ENCODE measurements at places on chromosomes 1 and 21.

GRCh38 chr21:21366277-21366676 is 368.1 kb downstream of the NCAM2 start:
- no peak for DNase-seq

- DNase-seq = no peak
Observed at GRCh38 chr1:154344977-154345837, 19.9 kb downstream of the ATP8B2 start.

GRCh38 chr1:45612941-45613579 is 10.8 kb downstream of the CCDC17 start:
- no peak for DNase-seq

DNA sequence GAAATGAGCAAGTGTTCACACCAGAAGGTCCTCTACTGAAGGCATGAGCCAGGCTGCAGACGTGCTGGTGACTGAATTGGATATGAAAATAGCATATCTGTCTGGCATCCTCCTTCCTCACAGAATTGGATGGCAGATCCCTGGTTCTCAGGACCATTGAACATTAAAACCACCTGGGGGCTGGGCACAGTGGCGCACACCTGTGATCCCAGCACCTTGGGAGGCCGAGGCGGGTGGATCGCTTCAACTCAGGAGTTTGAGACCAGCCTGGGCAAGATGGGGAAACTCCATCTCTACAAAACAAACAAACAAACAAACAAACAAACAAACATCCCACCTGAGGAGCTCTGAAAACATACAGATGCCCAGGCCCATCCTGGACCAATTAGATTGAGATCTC is 23.4 kb downstream of the TEX35 start:
- DNase-seq = no peak

DNA sequence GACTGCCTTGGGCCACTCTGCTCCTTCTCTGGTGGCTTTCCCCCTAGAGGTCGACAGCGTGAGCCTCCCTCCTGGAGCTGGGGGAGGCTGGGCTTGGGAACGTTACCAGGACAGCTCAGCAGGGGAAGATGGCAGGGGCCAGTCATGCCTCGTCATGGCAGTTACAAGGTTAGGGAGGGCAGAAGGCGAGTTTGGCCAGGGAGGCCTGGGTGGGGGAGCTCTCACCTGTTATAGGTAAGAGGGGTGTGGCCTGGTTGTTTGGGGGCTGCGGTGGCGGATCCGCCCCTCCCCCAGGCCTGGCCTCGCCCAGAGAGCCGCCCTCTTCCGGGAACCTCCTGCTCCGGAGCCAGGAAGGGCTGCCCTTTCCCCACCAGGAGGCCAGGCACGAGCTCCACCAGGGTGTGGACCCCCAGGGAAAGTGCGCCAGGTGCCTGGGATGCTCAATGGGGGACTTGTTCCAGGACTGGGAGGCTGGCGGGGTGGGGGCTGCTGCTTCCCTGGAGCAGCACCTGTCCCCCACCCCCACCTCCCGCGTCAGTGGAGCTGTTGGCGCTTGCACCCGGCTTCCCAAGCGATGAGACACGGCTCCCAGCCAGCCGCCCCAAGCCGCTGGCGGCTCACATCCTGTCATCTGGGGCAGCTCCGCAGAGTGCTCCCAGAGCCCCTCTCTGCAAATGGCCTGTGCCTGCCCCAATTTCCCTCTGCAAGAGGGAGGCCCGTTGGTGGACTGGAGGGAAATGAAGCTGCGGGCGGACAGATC is 23.6 kb upstream of the PKP1 start:
- DNase-seq = no peak

DNA sequence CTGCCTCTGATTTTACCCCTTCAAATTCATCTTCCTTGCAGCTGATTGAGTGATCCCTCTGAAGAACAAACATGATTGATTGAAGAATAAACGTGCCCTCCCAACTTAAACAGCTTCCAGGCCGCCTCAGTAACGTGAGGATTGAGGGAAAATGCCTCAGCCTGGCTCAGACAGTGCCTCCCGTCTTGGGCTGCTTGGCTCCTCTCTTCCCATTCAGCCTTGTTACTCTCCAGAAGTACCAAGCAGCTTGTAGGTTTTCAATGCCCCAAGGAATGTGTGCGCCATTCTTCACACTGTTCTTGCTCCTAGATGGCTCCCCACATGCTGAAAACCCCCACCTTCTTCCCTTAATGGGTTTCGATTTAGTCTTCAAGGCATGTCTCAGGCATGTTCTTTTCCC is 51.8 kb downstream of the ST6GALNAC5 start:
- DNase-seq = no peak

DNA sequence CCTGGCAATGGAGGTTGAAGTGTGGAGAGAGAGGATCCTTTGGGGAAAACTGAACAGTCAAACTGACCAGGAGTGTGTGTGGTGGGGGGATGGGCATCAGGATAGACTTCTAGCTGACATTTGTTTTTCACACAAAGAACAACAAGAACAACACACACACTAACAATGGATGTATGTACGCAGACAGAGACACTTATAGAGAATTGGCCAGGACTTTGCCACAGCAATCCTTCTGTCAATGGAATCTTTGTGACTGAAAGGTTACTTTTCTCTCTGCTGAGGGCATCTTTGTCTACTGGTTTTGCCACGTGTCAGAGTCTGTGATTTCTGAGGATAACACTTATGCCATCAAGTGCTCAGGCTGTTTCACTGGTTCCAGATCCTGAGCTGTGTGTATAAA is 12.4 kb upstream of the FCGR2A start:
- DNase-seq = no peak

GRCh38 chr1:227447531-227447990 is 115.8 kb upstream of the ZNF678 start:
- DNase-seq = no peak

DNA sequence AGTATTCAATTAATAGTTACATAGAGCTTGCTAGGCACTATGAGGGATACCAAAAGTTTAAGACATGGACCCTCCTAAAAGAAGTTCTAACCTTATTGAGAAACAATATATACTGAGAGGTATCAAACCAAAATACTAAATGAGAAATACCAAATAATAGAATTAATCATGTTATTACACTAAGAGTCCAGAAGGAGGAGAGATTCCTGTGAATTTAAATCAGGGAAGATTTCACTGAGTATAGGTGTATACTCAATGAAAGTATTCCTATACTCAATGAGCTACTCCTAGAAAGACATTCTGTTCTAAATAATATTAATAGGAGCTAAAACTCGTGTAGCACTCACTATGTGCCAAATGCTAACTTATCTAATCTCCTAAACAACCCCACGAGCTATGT is 9.4 kb downstream of the CR1L start:
- no peak for DNase-seq

- DNase-seq = no peak
Observed at GRCh38 chr1:31797216-31797615, 18.6 kb downstream of the SPOCD1 start.

GRCh38 chr21:42616446-42616845 is 37.0 kb upstream of the PDE9A start:
- no peak for DNase-seq

DNA sequence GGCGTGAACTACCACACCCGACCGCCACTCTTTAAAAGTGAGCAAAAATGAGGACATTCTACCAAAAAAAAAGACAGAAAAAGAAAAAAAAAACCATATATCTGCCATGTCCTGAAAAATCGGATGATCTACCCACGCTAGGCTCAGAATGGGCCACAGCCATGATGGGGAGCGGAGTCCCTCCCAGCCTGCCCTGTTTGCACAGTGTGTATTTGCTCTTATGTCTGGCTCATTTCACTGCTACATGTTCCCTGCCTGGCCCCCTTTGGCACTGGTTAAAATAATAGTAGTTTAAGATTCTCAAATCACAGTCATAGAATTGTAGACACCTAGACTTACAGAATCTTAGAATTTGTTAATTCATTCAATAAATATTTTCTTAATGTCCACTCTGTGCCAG is 121.9 kb downstream of the PTPRU start:
- DNase-seq = no peak

DNA sequence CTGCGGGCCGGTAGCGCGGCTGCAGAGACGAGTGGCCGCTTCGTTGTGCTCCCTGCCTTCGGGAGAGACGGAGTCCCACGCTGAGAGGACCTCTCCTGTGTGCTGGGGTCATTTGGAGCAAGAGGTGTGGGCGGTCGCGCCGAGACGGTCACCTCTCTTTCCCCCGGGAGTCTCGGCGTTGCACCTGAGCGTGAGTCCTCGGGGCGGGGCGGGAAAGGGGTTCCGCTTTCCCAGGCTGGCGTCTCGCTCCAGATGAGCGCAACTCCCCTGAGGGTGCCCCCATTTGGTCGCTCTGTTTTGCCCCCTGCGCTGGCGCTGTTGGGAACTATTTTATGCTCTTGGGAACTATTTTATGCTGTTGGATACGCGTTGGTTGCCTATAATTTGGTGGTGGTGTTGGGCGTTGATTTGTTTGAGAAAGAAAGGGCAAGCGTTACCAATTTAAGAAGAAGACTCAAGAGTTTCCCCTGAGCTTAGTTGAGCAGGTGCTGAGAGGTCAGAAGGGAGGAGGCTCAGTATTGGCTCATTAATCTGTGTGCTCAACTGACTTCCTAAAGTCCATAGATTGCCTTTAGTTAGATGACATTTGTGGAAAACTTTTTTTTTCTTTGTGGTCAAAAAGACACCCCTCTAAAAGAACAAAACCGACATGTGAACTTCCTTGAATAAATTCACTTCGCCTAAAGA is 683 bp downstream of the LRRC8B start:
- DNase-seq = no peak

GRCh38 chr1:224481601-224482000 is 47.0 kb upstream of the WDR26 start:
- DNase-seq = no peak

DNA sequence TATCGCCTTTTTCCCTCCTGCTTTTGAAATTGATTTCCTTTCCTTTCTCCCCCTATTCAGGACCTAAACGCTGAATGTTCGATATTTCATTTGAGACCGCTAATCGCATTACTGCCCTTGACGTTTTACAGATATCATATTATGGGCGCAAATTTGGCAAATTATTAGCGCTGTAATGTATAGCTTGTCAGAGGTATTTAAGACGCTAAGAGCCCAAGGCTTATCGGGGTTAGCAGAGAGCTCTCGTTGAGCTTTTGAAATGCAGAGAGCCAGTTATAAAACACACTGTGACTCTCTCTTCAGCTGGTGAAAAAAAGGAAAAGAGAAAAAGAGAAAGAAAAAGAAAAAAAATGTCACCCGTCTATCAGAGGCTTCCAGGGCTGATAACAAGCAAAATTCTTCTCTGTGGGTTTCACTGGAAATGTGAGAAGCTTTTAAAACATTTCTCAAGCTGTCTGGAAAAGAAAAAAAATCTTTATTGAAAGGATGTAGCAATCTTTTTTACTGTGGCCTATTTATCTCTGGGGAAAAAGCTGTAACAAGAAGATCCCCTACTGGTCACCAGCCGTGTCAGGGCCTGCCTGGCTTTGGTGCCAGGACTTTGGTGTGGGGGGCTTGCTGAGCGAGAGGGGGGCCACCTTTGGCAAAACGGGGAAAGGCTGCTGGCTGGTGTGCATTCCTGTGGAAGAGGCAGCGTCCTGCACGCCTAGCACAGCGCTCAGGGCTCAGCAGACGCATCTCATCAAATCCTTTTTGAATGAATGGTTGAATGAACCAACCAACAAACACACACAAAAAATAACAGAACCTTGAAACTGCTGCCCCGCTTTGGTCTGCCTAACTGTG is 119.8 kb downstream of the RNF220 start:
- DNase-seq = no peak

DNA sequence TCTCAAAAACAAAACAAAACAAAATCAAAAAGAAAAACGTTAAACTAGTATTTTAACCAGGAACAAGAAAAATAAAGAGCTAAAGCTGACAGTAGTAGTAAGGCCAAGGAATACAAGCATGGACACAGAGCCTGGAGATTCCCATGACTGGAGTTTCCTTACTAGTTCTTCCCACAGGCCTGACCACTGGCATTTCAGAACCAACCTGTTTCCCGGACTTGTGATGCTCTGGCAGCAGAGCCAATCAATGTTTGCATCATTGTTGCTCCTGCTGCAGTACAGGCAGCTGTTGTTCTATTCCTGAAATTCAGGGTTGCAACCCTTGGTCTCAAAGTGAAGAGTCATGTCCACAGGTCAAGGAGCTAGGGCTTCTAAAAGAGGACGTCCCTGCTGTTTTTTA is 111.3 kb upstream of the WARS2 start:
- no peak for DNase-seq

- no peak for DNase-seq
Observed at GRCh38 chr1:181440510-181440909, 42.8 kb upstream of the CACNA1E start.

- no peak for DNase-seq
Observed at GRCh38 chr1:192809307-192810252, 741 bp downstream of the RGS2 start.

GRCh38 chr21:32256873-32257620 is 21.8 kb downstream of the MIS18A start:
- no peak for DNase-seq

Measured in iPS DF 19.7 (cell line).